ENCODE measurements at places on chromosomes 1 and 21. TPM values are rescaled to one million over a fixed set of nuclear protein-coding genes. Genes with fewer than 3 reads are reported as not detected.

GRCh38 chr1:95226781-95227660 lies 7.0 kb upstream of the RWDD3 start:
- DNase-seq = no peak

Gene SLC2A5
- 2.0 TPM for total RNA-seq

Gene ZNF648
- total RNA-seq = 1.0 TPM

Gene HMGB4
- not detected for total RNA-seq

GRCh38 chr1:221416723-221417122 lies 325.2 kb downstream of the DUSP10 start:
- no peak for DNase-seq

Gene MEX3A
- total RNA-seq = 1.0 TPM

Gene RIPPLY3
- total RNA-seq = 0.20 TPM

- DNase-seq = no peak
These were observed 138.2 kb downstream of the SDCCAG8 start for GRCh38 chr1:243394066-243394465.

Gene KIF26B
- 2.1 TPM for total RNA-seq

DNA sequence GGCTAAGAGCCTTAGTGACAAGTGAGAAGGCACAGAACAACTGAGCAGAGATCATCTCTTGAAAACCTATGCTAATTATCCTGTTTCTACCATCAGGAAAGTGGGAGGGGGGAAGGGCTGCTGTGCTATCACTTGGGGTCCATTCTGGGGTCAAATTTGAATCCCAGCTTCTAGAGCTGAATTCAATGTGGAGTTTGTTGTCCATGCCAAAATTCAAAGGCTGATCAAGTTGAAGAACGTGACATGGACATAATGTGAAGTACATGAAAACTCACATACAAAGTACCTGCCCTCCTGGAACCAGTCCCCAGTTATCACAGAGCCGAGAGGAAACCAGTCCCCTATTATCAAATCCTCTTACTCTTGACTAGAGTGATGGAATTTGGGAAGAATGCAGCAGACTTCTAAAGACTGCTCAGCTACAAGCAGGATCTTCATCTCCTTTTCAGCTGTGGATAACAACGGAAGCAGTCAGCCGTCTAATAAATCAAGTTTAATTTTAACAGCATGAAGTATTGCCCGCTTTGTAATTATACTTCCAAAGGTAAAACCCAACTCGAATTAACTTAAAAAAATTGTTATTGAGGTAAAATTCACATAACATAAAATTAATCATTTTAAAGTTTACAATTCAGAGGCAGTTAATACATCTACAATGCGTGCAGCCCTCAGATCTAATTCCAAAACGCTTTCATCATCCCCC lies 78.3 kb downstream of the SLC45A1 start:
- DNase-seq = no peak

- no peak for DNase-seq
These were observed 384.0 kb upstream of the BEND5 start for GRCh38 chr1:49160677-49161076.

- no peak for DNase-seq
These were observed 7.0 kb upstream of the LIN28A start for GRCh38 chr1:26403656-26404055.

DNA sequence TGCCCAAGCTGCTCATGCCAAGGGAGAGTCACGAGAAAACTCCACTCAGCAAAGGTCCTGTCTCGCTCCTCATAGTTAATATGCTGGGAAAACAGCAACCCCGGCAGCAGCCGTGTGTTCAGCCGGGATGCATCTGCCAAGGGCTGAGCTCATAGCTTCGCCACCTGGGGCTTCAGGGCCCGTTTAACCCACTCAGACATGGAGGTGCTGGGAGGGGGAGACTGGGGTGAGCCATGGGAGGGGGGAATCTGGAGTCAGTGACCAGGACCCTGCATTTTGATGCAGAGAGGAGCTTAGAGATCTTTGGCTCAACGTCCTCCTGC lies 283.4 kb downstream of the PTPRU start:
- peak; percentile 17 for DNase-seq

DNA sequence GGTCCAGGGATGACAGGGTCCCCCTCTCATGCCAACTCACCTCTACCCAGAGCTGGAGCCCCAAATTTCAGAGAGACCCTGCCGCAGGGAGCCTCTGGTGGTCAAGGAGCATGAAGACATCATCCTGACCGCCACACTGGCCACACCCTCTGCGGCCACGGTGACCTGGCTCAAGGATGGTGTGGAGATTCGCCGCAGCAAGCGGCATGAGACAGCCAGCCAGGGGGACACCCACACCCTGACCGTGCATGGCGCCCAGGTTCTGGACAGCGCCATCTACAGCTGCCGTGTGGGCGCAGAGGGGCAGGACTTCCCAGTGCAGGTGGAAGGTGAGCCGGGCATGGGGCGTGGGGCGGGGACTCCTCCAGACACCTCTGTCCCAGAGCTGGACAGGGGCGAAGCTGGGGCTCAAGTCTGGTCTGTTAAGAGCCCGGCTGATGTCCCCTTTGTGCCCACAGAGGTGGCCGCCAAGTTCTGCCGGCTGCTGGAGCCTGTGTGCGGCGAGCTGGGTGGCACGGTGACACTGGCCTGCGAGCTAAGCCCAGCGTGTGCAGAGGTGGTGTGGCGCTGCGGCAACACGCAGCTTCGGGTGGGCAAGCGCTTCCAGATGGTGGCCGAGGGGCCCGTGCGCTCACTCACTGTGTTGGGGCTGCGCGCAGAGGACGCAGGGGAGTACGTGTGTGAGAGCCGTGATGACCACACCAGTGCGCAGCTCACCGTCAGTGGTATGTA lies 66.0 kb downstream of the OBSCN start:
- no peak for DNase-seq

- no peak for DNase-seq
These were observed 127.7 kb downstream of the S1PR1 start for GRCh38 chr1:101364370-101365120.

GRCh38 chr1:3332043-3332442 lies 122.4 kb upstream of the ARHGEF16 start:
- DNase-seq = peak; percentile 49

Gene CGN
- total RNA-seq = 223 TPM

Gene CCDC27
- total RNA-seq = not detected

DNA sequence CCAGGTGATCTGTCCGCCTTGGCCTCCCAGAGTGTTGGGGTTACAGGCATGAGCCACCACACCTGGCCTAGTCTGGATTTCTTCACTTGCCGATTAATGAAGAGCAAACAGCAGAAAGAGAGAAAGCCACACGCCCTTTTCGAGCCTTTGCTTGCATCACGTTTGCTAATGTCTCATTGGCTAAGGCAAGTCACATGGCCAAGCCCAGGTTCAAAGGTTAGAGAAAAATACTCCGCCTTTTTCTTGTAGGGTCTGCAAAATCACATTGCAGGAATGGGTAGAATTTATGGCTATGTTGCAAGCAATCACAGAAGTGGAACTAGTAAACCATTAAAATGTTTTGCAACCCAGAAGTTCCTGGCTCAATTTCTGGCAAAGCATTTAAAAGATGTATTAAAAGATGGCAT lies 26.8 kb upstream of the BACH1 start:
- DNase-seq = no peak

DNA sequence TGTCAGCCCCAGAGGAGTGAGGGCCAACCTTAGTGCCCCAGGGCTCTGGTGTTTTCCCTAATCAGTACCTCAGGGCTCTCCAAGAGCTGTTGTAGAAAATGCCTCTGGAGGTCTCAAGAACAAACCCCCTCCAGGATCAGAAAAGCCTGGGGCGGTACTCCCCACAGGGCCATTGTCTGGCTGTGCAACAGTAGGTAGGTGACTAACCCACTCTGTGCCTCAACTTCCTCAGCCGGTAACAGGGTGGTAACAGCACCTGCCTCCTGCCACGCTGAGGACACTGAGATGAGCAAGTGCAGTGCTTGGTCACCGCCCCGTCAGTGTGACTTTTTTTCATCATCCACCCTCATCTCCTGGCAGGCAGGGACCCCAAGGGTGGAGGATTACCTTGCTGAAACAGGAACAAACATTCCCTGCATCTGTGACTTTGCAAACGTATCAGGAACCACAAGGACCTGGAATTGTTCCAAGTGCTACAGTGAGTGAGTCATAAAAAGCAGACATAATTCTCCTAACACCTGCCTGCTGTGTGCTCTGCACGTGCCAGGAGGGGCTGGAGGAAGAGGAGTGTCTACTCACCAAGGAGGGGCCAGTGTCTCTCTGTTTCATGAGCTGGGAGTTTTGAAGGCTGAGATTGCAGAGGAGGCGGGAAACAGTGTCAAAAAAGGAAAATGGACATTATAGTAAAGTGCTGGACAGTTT lies 440.8 kb downstream of the NPHP4 start:
- no peak for DNase-seq

DNA sequence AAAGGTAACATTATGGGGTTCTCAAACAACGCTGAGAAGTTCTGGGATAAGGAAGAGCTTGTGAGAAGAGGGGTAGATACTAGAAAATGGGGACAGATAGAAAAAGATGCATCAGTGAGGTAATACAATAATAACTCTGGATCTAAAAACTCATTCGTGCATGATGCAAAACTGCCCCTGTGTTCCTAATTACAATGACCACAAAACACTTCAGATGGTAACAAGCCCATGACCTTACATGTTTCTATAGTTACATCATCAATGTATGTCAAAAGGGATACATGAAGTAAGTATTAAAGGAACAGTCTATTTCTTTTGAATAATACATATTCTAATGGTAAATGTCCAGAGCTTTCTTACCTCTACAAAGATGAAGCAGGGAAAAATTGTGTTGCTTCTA lies 110.6 kb upstream of the PLPPR5 start:
- DNase-seq = no peak

Gene KCNJ10
- total RNA-seq = 0.11 TPM

GRCh38 chr1:42316292-42316691 lies 18.7 kb downstream of the FOXJ3 start:
- no peak for DNase-seq

Gene SPAG17
- 46.1 TPM for total RNA-seq

Gene SAMD11
- 3.0 TPM for total RNA-seq

DNA sequence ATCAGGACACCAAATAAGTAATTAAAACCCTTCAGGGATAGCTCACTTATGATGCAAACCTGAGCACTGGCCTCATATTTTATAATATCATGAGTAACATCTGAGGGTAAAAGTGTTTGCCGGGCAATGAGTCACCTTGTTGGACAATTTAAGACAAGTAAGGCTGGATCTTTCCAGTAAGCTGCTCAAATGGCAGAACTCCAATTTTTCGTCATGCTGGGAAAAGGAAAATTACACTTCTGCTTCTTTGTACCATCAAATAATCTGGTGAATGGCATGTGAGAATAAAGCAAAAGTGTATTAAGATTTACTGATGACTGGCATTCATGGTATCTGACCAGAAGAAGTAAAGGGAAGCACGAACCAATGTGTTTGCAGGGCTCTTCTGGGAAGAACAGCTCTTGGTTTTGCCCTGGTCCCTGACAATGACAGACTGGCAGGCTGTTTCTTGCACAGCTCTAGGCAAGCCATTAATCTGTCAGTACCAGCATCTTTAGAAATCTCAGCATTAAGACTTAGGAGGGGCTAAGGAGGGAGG lies 392.2 kb downstream of the VAV3 start:
- no peak for DNase-seq

Gene CELA2B
- 1.8 TPM for total RNA-seq

DNA sequence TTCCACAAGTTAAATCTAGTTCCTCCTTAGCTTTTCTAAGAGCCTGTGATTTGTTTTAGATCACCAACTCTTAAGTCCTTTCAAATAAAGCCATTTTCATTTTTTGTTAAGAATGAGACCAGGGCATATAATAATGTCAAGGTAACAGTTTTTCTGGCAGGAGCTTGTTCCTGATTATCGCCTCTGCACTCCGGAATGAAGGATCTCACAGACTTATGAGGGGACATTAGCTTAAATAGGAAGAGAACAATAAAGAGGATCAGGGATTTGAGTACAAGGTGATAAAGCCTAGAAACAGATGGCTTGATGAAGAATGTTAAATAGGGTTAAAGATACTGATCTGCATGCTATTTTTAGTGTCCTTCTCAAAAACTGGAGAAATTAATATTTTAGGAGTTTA lies 13.6 kb upstream of the OTUD7B start:
- no peak for DNase-seq

DNA sequence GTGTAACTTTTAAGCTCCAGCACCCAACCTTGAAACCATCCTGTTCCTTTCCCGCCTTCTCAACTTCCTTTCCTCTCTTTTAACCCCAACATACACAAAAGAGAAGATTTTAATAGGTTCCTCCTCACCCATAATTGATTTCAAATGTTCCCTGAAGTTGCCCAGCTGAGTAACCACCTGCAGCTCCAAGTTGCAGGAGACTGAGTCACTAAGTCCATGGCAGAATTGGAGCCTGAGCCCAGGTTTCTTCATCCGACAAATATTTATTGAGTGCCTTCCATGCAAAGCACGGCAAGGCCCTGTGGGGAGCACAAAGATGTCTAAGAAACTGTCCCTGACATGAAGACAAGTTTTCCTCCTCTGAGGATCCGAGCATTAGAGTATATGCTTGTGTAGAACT lies 97.7 kb downstream of the PAPPA2 start:
- no peak for DNase-seq

DNA sequence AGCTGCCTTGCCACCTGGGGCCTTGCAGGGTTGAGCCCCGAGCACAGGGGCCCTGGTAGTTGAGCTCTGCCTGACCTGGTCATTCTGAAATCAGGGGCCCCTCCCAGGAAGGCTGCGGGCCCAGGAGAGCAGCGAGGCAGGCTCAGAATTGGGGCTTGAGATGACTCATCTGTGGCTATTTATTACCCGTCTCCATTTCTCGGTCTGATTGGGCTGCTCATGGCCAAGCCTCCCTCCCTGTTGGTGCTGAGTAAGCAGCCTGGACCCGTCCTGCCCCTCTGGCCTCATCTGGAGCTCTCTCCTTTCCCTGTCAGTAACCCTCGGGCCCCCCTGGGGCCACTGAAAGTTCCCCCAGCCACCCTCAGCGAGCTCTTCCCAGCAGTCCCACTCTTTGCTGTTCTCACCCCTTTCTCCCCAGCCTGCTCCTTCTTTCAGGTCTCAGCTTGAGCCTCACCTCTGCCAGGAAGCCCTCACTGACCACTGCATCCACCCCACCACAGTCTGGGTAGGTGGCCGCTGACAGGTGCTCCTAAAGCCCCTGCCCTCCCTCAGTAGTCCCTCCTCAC lies 11.0 kb upstream of the TNFRSF8 start:
- DNase-seq = peak; percentile 34

Gene GPR25
- 0.74 TPM for total RNA-seq

Gene GPR3
- total RNA-seq = 1.1 TPM

GRCh38 chr1:94980582-94981574 lies 54.0 kb upstream of the CNN3 start:
- DNase-seq = no peak

DNA sequence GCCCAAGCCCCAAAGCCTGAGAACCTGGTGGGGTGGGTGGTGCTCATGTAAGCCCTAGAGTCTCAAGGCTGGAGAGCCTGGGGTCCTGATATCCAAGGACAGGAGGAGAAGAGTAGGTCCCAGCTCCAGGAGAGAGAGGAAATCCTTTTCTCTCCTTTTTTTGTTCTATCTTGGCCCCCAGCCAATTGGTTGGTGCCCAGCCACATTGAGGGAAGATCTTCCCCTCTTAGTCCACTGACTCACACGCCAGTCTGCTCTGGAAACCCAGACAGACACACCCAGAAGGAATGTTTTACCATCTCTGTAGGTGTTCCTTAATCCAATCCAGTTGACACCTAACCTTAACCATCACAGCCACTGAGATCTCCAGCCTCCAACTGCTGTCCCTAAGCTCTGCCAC lies 16.2 kb upstream of the LIN9 start:
- no peak for DNase-seq

GRCh38 chr1:12568009-12568767 lies 49.8 kb downstream of the DHRS3 start:
- DNase-seq = no peak

Gene ACTL8
- total RNA-seq = not detected
